ENCODE measurements at places on chromosomes 6 and 20.

DNA sequence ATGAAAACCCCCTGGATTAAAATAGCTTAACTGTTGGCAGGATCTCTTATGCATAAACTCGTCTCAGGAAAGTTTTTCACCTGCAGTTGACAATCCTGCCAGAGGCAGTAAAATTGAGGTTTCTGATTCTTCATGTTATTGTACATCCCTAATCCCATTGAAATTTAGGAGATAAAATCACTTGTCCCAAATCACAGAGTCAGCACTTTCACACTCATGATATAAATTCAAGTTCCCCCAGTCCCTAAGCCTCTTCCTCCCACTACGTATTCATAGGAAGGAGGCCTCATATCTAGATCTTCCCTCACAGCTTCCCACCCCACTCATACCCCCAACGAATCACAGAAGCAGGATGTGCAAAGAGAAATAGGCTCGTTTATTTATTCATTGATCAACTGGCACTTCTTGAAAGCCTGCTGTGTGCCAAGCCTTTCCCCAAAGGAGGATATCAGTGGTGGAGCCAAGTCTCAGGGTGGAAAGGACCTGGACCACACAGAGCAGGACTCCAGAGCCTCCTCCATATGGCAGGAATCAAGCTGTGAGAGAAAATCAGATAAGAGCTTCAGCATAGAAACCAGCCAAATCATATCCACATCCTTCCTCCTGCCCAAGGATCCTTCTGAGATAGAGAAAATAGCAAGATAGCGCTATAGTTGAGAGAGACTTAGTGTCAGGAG lies 2.3 kb downstream of the SLPI start:
- DNase-seq: no peak

- DNase-seq: no peak
These were observed 250.1 kb downstream of the ATXN1 start for GRCh38 chr6:16511040-16511660.

DNA sequence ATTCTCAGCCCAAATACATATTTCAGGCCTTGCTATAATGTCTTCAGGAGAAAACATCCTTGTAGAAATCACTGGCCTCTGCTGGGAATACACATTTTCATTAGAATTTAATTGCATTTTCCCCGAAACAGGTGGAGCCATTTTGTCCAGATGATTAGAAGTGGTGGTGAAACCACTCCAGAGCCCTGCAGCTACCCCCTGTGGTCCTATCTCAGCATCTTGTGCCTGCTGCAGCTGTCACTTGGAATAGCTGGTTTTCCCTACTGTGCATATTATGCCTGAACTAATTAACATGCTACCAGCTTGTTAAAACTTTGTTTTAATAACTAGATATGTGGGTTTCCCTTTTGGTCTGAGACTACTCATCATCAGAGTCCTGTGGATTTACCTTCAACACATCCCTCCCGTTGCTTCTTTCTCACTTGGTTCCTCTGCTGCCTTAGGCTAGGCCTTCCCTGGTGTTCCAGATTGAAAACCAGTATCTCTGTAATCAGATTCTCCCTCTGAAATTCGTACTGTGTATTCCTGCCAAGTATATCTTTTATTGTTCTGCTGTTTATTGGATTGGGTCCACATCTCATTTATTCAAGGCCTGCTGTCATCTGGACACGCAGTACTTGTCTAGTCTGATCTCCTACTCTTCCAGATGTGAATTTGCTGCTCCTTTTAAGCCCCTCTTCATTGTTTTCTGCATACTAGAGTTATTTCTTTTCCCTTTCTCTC lies 15.2 kb downstream of the DNAH8 start:
- no peak for DNase-seq

DNA sequence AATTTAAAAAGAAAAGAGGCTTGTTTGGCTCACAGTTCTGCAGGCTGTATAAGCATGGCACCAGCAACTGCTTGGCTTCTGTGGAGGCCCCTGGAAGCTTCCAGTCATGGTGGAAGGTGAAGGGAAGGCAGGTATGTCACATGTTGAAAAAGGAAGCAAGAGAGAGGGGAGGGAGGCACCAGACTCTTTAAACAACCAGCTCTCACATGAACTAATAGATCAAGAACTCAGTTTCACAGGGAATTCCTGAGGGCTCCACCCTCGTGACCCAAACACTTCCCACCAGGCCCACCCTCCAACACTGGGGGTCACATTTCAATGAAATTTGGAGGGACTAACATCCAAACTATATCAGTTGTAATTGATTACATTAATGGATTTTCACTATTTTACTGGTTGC lies 127.9 kb upstream of the MLIP start:
- no peak for DNase-seq

DNA sequence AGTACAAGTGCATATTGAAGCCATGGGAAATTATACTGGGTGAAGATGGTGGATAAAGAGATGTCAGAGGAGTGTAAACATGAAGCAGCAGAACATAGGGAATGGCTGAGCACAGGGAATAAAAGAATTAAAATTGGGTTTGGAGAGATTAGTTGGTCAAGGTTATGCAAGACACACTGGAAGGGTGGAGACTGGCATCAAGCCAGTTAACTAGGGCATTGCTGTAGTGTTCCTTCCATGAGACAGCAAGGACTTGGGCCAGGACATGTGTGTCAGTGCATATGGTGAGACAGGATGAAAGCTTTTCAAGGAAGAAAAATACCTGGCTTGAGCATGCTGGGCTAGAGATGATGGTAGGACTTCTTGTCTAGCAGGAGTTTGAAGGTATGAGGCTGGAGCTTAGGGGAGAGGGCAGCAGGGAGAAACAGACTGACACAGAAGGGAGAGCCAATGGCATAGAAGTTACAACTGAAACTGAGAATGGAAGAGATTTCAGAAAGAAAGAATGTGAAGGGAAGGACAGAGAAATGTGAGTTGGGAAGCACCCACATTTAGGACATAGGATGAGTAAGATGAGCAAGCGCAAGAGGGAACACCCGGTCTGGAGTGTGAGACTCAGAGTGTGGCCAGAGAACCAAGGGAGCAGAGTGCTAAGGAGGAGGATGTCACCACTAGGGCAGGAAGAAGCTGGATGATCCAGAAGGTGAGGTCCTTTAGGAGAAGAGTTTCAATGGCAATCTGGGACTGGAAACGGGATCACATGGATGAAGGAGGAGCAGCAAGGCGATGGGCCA lies 14.5 kb upstream of the TMEM170B start:
- no peak for DNase-seq

DNA sequence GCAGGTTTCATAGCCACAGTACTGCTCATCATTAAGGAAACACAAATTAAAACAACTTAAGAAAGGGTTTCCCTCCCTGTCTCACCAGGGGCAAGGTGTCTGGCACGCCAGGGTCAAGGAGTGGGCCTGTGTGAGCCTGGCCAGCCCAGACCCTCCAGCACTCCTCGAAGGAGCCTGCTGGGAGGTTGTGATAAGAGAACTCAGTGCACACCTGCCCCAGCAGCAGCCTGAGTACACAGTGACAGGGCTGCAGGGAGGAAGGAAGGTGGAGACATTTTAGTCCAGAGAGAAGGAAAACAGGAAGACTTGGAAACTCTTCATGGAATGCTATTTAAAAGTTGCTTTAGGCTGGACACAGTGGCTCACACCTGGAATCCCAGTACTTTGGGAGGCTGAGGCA lies 14.1 kb downstream of the NINL start:
- no peak for DNase-seq

- no peak for DNase-seq
These were observed 19.2 kb downstream of the CAPN11 start for GRCh38 chr6:44177691-44178423.

GRCh38 chr6:101779051-101779844 lies 385.7 kb downstream of the GRIK2 start:
- DNase-seq: no peak

GRCh38 chr6:148700741-148701311 lies 46.0 kb upstream of the UST start:
- no peak for DNase-seq

DNA sequence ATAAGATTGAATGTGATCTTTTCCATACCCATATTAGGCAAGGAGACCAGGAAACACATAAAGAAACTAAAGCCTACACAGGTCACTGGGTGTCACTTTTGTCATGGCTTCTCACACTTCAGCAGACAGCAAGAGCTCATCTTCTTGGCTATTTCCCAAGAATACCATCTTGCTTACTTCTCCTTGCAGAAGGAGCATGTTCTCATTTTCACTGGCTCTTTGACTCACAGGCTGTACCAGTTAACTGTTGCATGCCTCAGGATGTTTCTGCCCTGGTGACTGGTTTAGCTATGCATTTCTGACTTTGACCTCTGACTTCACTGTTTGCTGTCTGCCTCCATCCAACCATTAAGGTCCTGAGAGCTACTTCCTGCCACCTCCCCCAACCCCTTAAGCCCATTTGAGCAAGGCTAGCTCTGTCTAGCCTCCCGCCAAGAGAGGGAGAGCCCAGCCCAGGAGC lies 40.3 kb upstream of the OGFRL1 start:
- no peak for DNase-seq

- DNase-seq: no peak
These were observed 129.3 kb downstream of the DTNBP1 start for GRCh38 chr6:15533379-15534026.

- peak; percentile 23 for DNase-seq
These were observed 7.5 kb upstream of the FOXP4 start for GRCh38 chr6:41538556-41539182.

DNA sequence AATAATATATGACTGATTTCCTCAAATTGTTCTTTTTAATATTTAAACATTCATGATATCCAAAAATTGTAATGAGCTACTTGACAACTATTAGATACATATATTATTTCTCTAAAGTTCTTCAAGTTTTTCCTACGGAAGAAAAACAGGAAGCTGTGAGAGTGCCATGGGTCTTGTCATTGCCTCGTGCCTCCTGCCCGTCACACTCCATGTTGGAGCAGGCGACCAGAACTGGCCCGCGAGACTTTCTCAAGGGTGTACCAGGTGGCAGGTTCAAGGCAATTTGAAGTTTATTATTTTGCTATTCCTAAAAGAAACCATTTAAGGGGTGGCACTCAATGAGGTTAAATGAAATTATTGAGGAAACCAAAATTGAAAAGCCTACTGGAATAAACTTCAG lies 337.2 kb downstream of the HACE1 start:
- DNase-seq: no peak

GRCh38 chr20:48273843-48274242 lies 488.6 kb upstream of the SULF2 start:
- DNase-seq: no peak

DNA sequence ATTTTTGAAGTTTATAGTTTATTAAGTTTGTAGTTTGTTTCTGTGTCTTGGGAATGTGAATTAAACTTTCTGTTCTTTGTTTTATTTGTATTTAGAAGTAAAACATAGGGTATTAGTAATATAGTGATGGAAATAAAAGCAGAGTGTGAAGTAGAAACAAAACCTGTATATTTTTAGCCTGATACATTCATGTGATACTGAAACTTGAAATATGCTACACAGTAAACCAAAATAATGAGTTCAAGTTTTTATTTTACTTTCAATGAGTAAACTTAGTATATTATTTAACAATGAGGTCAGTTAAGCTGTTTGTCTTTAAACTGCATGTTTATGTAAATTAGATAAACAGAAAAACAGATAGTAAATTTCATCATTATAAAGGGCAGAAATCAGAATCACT lies 1592.6 kb downstream of the GRIK2 start:
- DNase-seq: no peak

DNA sequence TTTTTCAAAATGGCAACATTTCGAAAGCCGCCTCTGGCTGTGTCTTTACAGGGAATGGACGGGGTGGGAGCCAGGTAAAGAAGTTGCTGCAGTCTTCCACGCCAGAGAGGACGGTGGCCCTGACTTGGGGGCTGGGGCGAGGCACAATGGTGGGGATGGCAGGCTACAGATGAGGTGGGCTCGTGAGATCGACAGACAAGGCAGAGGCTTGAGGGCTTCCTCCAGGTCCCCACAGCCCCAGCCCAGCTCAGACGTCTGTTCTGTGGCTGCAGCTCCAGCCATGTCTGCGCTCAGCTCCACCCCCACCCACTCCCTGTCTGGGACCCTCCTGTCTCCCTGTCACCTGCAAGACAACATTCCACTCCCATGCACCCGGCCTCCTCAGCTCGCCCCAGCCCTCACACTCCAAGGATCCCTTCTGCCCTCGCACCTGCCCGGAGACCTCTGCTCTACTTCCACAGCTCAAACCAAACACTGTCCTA lies 7.4 kb upstream of the C20orf144 start:
- DNase-seq: peak; percentile 42

DNA sequence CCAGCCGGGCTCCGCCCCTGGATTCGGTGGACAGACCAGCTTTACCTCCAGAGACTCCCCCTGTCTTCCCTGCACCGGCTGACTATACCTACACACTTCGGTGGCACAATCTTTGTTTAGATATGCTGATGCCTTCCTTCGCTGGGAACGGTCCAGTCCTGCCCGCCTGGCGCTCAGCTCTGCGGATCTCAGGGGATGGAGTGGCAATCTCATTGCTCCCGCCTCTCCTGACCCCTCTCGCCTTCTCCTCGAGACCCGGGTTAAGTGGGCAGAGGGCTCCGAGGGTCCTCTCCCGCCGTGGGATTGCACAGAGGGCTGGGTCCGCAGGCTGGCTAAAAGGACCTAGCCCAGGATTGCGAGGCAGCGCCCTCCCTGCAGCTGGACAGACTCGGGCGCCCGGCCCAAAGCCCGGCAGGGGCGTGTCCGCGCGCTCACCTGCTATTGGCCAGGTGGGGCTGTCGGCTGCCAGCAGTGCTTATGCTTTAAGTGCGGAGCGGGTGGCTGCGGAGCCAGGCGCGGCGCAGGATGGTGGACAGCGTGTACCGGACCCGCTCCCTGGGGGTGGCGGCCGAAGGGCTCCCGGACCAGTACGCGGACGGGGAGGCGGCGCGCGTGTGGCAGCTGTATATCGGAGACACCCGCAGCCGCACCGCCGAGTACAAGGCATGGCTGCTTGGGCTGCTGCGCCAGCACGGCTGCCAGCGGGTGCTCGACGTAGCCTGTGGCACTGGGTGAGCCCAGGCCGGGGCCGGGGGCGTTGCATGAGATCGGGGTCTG lies at the start of gene GNMT:
Gene GNMT, plus strand, starts transcription at position 512 of the 777 bp plus-strand sequence. Its CDS starts 14 bp downstream, at position 526.
- peak; percentile 75 for DNase-seq

- DNase-seq: no peak
These were observed 19.7 kb upstream of the TLDC2 start for GRCh38 chr20:36856195-36856594.

- DNase-seq: no peak
These were observed 1279.0 kb upstream of the MAP3K7 start for GRCh38 chr6:91865889-91866288.

GRCh38 chr6:80605165-80605989 lies 498.9 kb downstream of the BCKDHB start:
- peak; percentile 0 for DNase-seq

- DNase-seq: no peak
These were observed 15.9 kb upstream of the MDFI start for GRCh38 chr6:41622206-41622988.

- no peak for DNase-seq
These were observed 258.9 kb downstream of the KIF16B start for GRCh38 chr20:16314320-16314719.

- no peak for DNase-seq
These were observed 138.0 kb downstream of the NFATC2 start for GRCh38 chr20:51404297-51405060.

Measured in NCI-H510A (cell line).